ENCODE measurements at places on chromosomes 1 and 21.

DNA sequence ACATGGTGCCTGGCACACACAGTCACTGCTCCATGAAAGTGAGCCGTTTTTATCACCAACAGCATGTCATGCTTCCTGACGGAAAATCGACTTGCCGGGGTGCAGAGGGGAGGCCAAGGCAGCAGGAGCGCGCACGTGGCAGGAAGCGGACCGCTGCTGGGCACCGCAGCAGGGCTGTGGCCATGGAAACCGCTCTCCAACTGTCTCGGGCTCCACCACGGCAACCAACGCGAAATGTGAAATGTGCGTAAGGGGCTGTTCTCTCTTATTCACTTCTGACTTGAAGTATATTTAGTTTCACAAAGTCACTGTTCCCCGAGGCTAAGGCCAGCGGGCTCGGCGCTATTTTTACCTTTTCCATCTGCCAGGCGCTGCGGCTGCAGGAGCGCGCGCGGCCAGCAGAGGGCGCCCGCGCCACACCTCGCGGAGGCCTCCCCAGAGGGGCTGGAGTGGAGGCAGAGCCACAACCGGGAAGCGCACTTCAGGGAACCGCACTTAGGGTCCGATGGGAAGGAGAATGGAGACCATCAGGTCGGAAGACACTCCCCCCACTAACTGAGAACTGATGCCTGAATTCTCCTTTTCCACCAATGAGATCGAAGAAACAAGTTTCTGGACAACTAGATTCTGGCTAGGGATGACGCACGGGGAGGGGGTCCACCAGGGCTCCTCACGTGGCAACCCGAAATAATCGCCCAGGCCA is 19.7 kb downstream of the RCC2 start:
- no peak for DNase-seq

DNA sequence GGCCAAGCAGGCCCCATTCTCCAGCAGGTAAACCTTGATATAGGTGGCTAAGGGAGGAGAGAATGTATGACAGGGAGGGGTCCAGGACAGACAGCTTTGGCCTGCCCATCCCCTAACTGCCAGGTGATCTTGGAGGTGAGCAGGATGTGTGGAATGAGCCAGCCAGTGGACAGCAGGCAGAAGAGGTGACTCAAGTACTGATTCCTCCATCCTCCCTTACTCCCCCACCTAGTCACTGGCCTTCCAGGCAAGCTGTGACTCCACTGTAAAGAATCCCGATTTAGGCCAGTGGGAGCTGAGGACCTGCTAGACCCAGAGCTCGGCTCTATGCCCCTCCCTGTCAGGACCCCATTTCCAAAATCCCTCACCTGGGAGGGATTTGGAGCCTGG is 36.6 kb downstream of the RIMS3 start:
- no peak for DNase-seq

DNA sequence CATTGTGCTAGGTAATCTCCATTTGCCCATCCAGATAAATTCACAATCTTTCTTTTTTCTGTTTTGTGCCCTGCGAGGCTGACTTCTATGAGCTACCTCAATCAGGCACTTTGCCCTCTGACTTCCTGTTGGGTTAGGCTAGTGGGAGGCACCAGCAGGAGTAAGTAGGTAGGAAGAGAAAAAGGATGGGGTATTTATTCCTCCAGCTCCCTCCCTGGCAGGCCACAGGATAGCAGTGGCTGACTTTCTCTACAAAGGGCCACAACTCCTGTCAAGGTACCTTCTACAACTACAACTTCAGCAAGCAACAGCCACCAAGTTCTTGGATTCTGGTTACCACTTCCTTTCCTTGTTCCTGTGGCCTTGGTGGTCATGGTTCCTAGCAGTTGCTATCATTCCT is 18.8 kb upstream of the GORAB start:
- DNase-seq = no peak

GRCh38 chr1:159187647-159188374 is 16.4 kb downstream of the CADM3 start:
- no peak for DNase-seq

DNA sequence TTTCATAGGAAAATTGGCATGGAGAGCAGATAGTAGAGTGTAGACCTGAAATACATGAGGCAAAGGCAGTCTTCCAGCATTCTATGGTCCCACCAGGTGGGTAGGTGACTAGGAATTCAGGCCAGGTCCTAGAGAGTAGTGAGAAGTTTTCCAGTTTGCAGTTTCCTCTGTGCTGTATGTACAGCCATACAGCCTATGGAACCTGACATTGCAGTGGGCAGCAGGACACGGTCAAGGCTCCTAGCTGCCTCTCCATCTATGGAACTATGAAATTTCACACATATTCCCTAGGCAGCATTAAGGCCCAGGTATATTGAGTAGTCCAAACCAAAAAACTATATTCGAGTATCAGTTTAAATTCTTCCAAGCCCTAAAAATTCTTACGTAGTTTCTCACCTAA is 16.3 kb downstream of the POGK start:
- no peak for DNase-seq

DNA sequence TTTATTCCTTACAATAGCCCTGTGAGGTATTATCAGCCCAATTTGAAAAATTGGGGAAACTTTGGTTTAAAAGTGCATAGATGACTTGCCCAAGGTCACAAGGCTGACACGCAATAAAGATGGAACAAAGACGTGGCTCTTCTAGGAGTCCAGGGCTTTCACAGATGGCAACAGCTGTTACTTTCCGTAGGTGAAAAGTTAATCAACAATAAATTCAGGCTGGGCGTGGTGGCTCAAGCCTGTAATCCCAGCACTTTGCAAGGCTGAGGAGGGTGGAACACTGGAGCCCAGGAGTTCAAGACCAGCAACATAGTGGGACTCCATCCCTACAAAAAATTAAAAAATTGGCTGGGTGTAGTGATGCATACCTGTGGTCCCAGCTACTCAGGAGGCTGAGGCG is 87.8 kb upstream of the ATF3 start:
- no peak for DNase-seq

DNA sequence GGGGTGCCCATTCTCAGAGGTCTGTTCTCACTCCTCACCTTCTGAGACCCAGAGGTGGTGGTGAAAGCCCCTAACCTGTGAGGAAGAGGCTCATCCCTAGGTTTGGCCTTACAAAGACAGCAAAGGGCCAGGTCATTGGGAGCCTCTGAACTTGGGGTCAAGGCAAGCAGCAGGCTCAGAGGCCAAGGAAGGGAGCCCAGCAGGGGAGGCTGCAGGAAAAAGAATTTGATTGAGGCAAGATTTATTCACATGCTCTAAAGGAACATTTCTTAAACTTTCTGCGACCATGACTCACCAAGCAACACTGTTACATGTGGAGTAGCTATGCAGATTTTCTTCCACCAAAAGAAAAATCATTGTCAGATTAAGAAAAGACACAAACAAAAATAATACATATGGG is 132.5 kb upstream of the SYT6 start:
- DNase-seq = no peak

- DNase-seq = no peak
Measured at GRCh38 chr1:6101826-6102531, 56.3 kb downstream of the KCNAB2 start.

DNA sequence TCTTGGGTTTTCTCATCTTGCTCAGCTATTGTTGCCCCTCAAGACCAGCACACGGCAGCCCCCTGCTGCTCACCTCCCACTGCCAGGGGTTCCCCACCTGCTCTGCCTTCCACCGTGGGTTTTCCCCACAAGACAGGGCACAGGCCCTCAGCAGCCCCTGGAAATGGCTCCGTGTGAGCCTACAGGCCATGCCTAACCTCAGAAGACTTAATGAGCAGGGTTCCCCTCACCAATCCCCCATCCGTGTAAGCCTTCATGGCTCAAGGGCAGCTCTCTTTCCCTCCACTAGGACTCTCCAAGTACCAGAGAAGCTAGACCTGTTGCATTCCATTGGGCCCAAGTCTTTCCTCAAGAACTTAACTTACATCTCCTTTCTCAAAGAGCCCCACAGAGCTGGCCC is 18.4 kb upstream of the RCAN3 start:
- DNase-seq = no peak

DNA sequence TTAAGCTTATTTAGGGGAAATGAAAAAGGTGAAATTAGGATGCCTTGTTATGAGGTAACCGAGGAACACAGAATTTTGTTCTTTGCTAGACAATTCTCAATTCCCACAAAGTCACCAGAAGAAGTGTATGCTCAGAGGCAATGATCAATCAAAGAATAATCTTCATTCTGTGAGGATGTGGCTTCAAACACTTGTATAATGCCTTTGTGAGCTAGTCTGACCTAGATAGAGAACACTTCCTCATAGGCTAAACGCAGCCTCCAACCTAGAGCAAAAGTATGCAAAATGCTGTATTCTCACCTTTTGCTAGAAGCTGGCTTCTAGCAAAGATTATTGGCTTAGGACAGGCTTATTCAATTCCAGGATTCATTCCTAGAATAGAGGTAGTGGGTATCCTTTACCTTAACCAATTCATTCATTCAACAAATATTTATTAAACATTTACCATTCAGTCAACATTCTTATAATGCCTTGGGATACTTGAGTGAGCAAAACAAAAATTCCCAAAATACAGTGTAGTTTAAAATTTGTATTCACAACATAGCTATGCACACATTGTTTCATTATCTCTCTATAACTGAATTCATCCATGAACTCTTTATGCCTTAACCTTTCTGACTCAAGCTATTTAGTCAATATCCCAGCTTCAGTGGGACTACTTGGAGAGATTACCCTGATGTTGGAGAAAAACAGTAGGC is 530.2 kb downstream of the PTPRC start:
- no peak for DNase-seq

GRCh38 chr1:170790175-170790574 is 126.2 kb downstream of the PRRX1 start:
- DNase-seq = no peak

GRCh38 chr1:84250668-84251067 is 50.8 kb upstream of the SAMD13 start:
- no peak for DNase-seq

- DNase-seq = no peak
Measured at GRCh38 chr1:101632548-101633272, 364.0 kb downstream of the OLFM3 start.

DNA sequence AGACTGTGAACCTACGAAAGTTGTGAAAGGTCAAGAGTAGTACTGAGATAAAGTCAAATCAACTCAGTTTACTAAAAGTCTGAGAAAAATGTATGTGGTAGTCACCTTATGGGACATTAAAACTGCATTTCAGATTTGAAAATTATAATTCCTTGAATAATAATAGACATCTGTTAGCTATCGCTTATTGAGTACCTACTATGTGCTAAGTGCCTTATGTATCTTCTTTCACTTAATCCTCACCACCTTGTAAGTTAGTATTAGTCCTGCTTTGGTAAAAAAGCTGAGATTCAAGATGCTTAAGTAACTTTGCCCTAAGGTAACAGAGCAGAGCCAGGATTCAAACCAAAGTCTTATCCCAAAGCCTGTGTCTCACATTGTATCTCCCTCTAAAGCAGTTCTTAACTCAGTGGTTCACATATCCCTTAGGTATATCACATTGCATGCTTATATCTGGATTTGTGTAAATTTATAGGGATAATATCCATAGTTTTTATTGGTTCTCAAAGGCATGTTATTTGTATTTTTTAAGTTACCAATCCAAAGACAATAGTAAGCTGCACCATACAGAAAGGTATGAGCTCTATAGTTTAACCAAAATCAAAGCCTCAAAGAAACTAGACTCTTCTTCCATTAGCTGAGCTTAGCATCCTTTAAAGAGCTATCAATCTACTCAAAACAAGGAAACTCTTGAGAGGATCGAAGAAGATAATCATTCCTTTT is 865 bp downstream of the PIGC start:
- DNase-seq = no peak

GRCh38 chr1:98045211-98045766 is 124.5 kb upstream of the DPYD start:
- DNase-seq = no peak

- no peak for DNase-seq
Measured at GRCh38 chr1:27634985-27635367, at the start of gene FGR. TSS of gene FGR (minus strand) at chr1:27635185. CDS start at chr1:27623916, 11,269 bp downstream.

DNA sequence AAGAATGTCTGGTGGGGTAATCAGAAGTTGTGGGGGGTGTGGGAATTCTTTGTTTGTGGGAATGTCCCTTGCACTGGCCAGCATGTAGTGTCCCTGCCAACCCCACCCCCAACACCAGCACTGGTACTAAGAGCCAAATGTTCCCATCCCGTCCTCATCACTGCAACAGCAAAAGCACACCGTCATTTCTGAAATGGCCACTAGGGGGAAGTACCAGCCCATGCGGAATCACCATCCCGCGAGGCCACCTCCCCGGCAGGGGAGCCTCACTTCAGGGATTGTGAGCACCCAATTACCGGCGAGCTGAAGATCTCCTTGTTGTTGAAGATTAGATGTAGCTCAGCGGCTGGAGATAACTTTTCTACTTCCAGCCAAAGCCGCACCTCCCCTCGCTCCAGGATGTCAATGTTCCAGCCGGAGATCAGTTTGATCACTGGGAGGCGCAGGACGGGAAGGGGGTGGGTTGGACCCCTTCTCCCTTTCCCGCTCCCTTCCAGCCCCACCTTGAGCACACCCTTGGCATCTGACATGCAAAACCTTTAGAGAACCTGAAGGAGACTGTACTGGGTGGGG is 41.0 kb downstream of the MYOM3 start:
- peak; percentile 67 for DNase-seq

- DNase-seq = no peak
Measured at GRCh38 chr1:14653461-14653960, 55.0 kb downstream of the KAZN start.

DNA sequence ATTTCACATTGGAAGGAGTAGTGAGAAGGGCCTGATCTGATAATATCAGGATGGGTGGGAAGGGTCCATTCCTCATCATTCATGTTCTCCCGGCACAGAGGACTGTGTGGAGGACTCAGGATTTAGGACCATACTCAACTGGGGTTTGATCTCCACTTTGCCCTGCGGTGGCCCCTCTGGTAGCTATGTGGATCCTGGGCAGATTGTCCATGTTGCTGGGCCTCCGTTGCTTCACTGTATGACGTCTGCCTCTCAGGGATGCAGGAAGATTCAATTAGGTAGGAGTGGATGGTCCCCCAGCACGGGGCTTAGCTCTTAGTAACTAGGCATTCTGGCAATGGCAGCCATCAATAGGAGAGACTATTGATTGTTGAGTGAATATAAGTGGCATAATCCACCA is 2.3 kb downstream of the ETS2 start:
- no peak for DNase-seq

- DNase-seq = no peak
Measured at GRCh38 chr1:56803561-56804156, 15.5 kb downstream of the FYB2 start.

- DNase-seq = no peak
Measured at GRCh38 chr1:79188337-79188736, 181.8 kb upstream of the ADGRL4 start.

DNA sequence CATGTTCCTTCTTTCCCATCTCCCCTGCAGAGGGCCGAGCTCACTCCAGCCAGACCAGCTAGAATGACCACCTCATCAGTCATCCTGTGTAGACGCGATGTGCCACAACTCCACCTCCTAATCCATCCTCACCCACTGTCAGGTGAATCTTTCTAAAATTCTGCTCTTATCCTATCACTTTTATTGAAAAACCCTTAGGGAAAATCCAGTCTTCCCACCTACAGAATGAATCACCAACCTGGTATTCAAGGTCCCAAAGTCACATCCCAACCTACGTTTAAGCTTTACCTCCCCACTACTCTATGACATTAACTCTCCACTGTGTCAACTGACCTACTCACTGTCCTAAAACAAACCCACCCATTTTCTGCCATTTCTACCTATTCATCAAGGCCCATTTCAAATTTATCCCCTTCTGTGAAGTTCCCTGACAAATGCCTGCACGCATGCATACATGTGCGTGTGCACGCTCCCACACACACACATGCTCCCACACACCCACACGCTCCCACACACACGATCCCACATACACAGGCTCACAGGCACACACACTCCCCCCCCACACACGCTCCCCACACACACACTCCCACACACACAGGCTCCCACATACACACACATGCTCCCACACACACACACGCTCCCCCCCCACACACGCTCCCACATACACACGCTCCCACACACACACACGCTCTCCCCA is 27.7 kb downstream of the HSF2BP start:
- DNase-seq = no peak
